Activated T-cell treated with anti-CD3 and anti-CD28 coated beads, Interleukin-2, amount 50 U/mL, for 72 hours (primary cell): ENCODE measurements at places on chromosomes 1 and 21.
A peak's percentile ranks its signal among the peaks of the same experiment; 100 is the strongest.

GRCh38 chr1:68321084-68321685, 88.9 kb upstream of the WLS start:
- H3K4me1 ChIP-seq: no peaks in the 10 kb centered on the region
- H3K27ac ChIP-seq: no peak overlapping the region
- H3K27me3 ChIP-seq: no peaks in the 10 kb centered on the region
- DNase-seq: no peak
- H3K36me3 ChIP-seq: no peaks in the 10 kb centered on the region

DNA sequence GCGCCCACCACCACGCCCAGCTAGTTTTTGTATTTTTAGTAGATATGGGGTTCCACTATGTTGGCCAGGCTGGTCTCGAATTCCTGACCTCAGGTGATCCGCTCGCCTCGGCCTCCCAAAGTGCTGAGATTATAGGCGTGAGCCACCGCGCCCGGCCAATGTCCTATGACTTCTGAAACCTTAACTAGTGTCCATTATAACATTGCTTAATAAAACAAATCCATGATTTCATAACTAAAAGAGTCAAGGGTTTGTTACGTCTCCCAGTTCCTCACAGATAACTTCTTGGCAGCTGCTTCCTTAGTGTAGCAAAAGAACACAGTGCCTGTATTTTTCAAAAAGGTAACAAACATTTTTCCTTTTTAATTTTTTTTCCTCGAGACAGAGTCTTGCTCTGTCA, 53.6 kb downstream of the FBXO42 start:
- no peak overlapping the region for H3K27ac ChIP-seq
- no peak for DNase-seq
- peaks cover 2% of the 10 kb centered on the region for H3K36me3 ChIP-seq
- H3K4me1 ChIP-seq: no peaks in the 10 kb centered on the region
- no peak overlapping the region for H3K4me3 ChIP-seq

- peak overlapping the region; percentile 99 for H3K4me3 ChIP-seq
- peaks cover 43% of the 10 kb centered on the region for H3K4me1 ChIP-seq
- H3K27me3 ChIP-seq: no peaks in the 10 kb centered on the region
- peak; percentile 64 for DNase-seq
- peaks cover 9% of the 10 kb centered on the region for H3K36me3 ChIP-seq
- H3K27ac ChIP-seq: peak overlapping the region; percentile 82
Observed at GRCh38 chr1:2556678-2557481, 709 bp downstream of the TNFRSF14 start.

- H3K36me3 ChIP-seq: no peaks in the 10 kb centered on the region
- H3K4me3 ChIP-seq: peak within 1 kb of the TSS; percentile 46
- peaks cover 19% of the 10 kb centered on the region for H3K27me3 ChIP-seq
- no peak within 1 kb of the TSS for H3K27ac ChIP-seq
Observed at GRCh38 chr1:35573198-35574124, at the start of gene TFAP2E. TSS of gene TFAP2E (plus strand) at chr1:35573314. CDS start at chr1:35573578, 264 bp downstream.

GRCh38 chr21:42584296-42584641, 69.2 kb upstream of the PDE9A start:
- H3K4me1 ChIP-seq: no peaks in the 10 kb centered on the region
- no peaks in the 10 kb centered on the region for H3K36me3 ChIP-seq
- H3K4me3 ChIP-seq: no peak overlapping the region
- no peak for DNase-seq
- H3K27me3 ChIP-seq: no peaks in the 10 kb centered on the region

- H3K27ac ChIP-seq: no peak overlapping the region
- no peak overlapping the region for H3K4me3 ChIP-seq
- no peaks in the 10 kb centered on the region for H3K27me3 ChIP-seq
- H3K4me1 ChIP-seq: no peaks in the 10 kb centered on the region
Observed at GRCh38 chr1:74429580-74429979, 82.8 kb downstream of the LRRC53 start.

- H3K27me3 ChIP-seq: no peaks in the 10 kb centered on the region
- H3K4me1 ChIP-seq: peaks cover 11% of the 10 kb centered on the region
- no peak for DNase-seq
Observed at GRCh38 chr1:53771648-53772047, 32.7 kb upstream of the GLIS1 start.

DNA sequence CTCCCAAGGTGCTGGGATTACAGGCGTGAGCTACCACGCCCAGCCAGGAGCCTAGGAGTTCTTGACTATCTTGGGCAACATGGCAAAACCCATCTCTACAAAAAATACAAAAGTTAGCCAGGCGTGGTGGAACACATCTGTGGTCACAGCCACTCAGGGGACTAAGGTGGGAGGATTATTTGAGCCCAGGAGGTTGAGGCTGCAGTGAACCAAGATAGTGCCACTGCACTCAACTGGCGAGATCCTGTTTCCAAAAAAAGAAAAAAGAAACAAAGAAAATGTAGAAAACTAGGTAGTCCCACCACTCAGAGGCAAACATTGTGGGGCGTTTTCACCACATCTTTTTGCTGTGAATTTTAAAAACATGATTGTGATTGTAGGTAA, 141.3 kb downstream of the ZZZ3 start:
- H3K4me3 ChIP-seq: no peak overlapping the region
- H3K27ac ChIP-seq: no peak overlapping the region
- no peaks in the 10 kb centered on the region for H3K36me3 ChIP-seq

DNA sequence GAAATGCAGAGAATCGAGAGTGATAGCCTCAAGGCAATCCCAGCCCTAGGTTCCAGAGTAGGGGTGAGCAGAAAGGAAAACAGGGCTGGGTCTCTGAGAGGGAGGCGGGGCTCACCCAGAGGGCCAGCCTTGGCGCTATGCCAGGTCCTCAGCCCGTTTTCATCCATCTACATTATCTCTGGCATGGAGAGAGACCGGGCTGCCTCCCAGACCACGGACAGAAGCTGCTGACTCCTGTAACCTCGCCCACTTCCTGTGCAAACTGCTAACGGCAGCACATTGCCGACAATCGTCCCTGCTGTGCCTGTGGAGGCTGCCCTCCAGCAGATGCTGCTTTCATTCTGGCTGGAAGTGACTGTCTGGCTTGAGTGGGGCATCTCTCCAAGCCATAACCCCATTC, 569.1 kb downstream of the NPHP4 start:
- H3K4me1 ChIP-seq: peaks cover 11% of the 10 kb centered on the region
- no peaks in the 10 kb centered on the region for H3K36me3 ChIP-seq
- no peak overlapping the region for H3K4me3 ChIP-seq
- peaks cover 20% of the 10 kb centered on the region for H3K27me3 ChIP-seq

GRCh38 chr1:151945725-151946722, 36.7 kb upstream of the THEM4 start:
- H3K4me1 ChIP-seq: peaks cover 48% of the 10 kb centered on the region
- H3K27ac ChIP-seq: peak overlapping the region; percentile 98
- peak overlapping the region; percentile 93 for H3K4me3 ChIP-seq
- H3K36me3 ChIP-seq: no peaks in the 10 kb centered on the region

DNA sequence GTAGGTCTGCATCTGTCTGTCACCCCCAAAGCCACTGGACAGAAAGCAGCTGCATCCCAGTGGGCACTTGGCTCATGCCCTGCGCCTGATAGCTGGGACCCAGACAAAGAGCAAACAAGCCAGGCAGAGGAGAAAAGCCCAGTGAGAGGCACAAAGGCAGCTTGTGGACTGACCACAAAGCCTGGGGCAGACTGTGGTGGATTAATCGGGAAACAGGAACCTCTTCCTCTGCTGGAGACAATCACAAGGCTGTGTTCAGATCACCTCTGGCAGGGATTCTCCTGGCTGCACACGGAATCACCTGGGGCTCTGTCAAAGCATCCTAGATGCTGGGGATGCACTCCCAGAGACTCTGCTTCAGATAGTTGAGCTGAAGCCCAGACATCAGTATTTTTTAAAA, 15.2 kb upstream of the GJB5 start:
- H3K4me3 ChIP-seq: no peak overlapping the region
- H3K27me3 ChIP-seq: no peaks in the 10 kb centered on the region
- no peak overlapping the region for H3K27ac ChIP-seq
- no peaks in the 10 kb centered on the region for H3K36me3 ChIP-seq
- no peaks in the 10 kb centered on the region for H3K4me1 ChIP-seq
- DNase-seq: no peak

GRCh38 chr21:37026499-37026898, 20.0 kb downstream of the RIPPLY3 start:
- no peaks in the 10 kb centered on the region for H3K36me3 ChIP-seq
- peaks cover 8% of the 10 kb centered on the region for H3K27me3 ChIP-seq
- H3K4me1 ChIP-seq: no peaks in the 10 kb centered on the region
- no peak overlapping the region for H3K27ac ChIP-seq
- H3K4me3 ChIP-seq: no peak overlapping the region
- no peak for DNase-seq

GRCh38 chr21:43909741-43910400, 44.8 kb downstream of the AGPAT3 start:
- no peaks in the 10 kb centered on the region for H3K27me3 ChIP-seq
- no peak overlapping the region for H3K4me3 ChIP-seq
- DNase-seq: no peak
- H3K27ac ChIP-seq: peak overlapping the region; percentile 9
- peaks cover 10% of the 10 kb centered on the region for H3K36me3 ChIP-seq

DNA sequence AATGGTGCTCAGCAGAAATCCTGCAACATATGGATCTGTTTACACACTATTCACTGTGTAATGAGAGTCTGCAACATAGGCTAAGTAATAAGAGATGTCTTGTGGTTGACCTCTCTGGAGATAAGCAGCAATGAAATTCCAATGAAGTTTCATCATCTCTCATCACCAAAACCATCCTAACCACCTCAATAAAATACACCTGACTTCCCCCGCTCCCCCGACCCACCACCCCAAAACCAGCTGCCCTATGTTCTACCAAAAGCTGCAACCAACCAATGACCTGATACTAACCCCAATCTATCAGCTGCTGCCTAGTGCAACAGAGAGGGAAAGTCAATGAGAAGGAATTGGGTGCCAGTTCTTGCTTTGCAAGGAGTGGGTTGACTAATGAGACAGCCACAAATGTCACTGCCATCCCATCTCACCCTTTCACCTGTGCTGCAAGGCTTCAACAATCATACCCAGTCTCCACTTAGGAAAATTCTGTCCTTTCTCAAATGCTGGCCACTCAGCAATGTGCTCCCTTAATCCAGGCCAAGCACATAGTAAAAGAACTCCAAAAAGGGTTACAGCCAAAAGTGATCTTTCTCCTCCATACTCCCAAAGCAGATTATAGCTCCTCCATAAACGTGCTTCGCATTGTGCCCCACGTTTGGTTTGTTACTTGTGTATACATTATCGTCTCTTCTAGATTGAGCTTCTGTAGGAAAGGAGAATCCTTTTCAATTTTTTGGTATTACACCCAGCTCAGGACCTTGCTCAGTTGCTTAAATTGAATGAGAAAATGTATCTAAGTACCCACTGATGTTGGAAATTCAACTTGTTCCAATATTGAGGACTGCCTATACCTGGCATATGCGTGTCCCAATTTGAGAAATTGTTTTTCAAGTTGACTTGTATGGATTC, 29.0 kb downstream of the MRPL39 start:
- no peaks in the 10 kb centered on the region for H3K27me3 ChIP-seq
- peak overlapping the region; percentile 94 for H3K27ac ChIP-seq
- DNase-seq: peak; percentile 50
- H3K36me3 ChIP-seq: peaks cover 38% of the 10 kb centered on the region
- peaks cover 59% of the 10 kb centered on the region for H3K4me1 ChIP-seq

GRCh38 chr1:110606657-110607535, 738 bp upstream of the KCNA2 start:
- DNase-seq: peak; percentile 37
- peak overlapping the region; percentile 86 for H3K4me3 ChIP-seq
- peaks cover 49% of the 10 kb centered on the region for H3K27me3 ChIP-seq
- peaks cover 25% of the 10 kb centered on the region for H3K4me1 ChIP-seq
- H3K27ac ChIP-seq: no peak overlapping the region
- no peaks in the 10 kb centered on the region for H3K36me3 ChIP-seq

DNA sequence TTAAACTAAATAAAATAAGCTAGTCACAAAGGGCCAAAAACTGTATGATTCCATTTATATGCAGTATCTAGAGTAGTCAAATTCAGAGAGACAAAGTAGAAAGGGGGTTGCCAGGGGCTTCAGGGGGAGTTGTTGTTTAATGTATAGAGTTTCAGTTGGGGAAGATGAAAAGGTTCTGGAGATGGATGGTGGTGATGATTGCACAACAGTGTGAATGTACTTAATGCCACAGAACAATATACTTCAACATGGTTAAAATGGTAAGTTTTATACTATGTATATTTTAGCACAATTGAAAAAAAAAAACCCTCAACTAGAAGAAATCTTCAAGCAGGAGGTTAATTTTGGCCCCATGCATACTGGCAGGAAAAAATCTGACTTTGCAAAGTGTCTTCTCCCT, 24.3 kb downstream of the VAV3 start:
- no peaks in the 10 kb centered on the region for H3K27me3 ChIP-seq
- H3K4me3 ChIP-seq: no peak overlapping the region
- no peak overlapping the region for H3K27ac ChIP-seq
- H3K4me1 ChIP-seq: peaks cover 64% of the 10 kb centered on the region
- H3K36me3 ChIP-seq: no peaks in the 10 kb centered on the region

- no peak for DNase-seq
- peak overlapping the region; percentile 99 for H3K27ac ChIP-seq
- no peaks in the 10 kb centered on the region for H3K27me3 ChIP-seq
- peaks cover 51% of the 10 kb centered on the region for H3K36me3 ChIP-seq
- H3K4me1 ChIP-seq: peaks cover 20% of the 10 kb centered on the region
Observed at GRCh38 chr1:204409836-204410687, 1.6 kb downstream of the PPP1R15B start.

GRCh38 chr1:2373551-2374251, 17.7 kb downstream of the MORN1 start:
- no peak overlapping the region for H3K4me3 ChIP-seq
- no peaks in the 10 kb centered on the region for H3K27me3 ChIP-seq
- H3K27ac ChIP-seq: no peak overlapping the region
- no peaks in the 10 kb centered on the region for H3K36me3 ChIP-seq
- H3K4me1 ChIP-seq: no peaks in the 10 kb centered on the region
- DNase-seq: no peak

DNA sequence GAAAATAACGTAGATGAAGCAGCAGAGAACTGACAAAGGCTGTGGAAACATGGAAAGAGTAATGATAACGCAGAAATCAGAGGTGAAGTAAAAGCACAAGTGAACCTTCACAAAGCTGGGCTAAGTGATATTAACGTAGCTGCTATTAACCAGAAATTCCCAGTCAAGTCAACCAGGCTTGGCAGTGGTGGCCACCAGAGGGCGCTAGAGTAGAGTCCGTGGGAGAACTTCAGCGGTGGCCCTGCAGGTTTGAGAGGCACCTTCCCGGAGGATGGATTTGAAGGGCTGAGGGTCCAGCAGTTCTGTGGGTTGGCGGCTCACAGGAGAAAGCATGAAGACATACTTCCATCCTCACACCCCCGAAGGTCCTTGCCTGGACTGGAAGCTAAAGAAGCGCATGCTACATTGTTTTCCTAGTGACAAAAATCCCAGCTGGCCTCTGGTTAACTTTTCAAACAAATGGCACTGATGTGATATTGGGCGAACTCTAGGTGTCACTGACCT, 81.7 kb upstream of the ZNF648 start:
- H3K27ac ChIP-seq: no peak overlapping the region
- DNase-seq: peak; percentile 85
- H3K36me3 ChIP-seq: no peaks in the 10 kb centered on the region
- H3K4me1 ChIP-seq: peaks cover 22% of the 10 kb centered on the region

DNA sequence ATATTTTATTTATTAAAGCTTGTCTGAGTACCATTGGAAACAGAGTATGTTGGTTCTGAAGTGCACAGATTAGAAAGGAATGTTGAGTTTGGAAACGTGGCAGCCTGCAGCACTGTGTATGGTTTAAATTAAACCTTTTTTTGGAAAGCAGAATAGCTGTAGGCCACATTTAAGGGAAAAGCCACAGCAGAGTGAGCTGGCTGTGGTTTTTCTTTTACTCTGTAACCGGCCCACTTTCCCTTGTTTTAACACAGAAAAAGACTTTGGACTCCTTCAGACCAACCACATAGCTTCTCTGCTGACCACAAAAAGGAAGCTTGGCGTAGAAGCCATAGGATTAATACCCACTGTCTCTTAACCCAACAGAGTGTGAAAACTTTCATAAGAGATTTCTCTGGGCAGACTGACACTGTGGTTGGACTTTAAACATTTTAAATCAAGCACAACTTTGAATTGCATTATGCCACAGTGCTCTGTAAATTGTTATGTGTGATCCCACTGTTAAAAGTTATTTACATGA, 75.2 kb downstream of the NFIA start:
- no peak overlapping the region for H3K4me3 ChIP-seq
- no peak for DNase-seq
- no peaks in the 10 kb centered on the region for H3K27me3 ChIP-seq
- no peak overlapping the region for H3K27ac ChIP-seq
